ENCODE measurements at places on chromosomes 3 and 15.

GRCh38 chr3:28575100-28575745 lies 226.6 kb upstream of the AZI2 start:
- peak; percentile 26 for DNase-seq

GRCh38 chr3:31370681-31371080 lies 162.0 kb upstream of the STT3B start:
- no peak for DNase-seq

GRCh38 chr3:80580146-80580545 lies 812.3 kb upstream of the ROBO1 start:
- no peak for DNase-seq

- no peak for DNase-seq
Measured at GRCh38 chr15:81073801-81074200, 60.3 kb upstream of the CFAP161 start.

GRCh38 chr3:33645060-33645647 lies 72.9 kb downstream of the CLASP2 start:
- DNase-seq, result peak; percentile 56

DNA sequence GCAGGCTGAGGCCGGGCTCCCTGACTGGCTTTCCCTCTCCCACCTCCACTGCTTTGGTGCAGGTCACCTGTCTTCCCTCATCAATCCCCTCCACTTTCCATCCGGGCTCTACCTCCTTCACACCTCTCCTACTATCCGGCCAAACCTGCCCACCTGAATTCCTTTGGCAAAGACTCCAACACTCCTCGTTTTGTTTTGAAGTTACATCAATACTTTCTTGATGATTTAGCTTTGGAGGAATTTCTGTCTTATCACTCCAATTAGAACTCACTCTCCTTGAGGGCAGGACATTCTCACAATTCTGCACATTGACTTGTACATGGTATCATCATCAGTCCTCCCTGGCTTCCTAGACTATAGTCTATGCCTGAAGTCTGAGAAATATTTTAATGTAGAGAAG lies 20.4 kb downstream of the LDHAL6B start:
- DNase-seq, result no peak

- DNase-seq, result no peak
Measured at GRCh38 chr3:58668247-58668646, 1.7 kb upstream of the FAM3D start.

GRCh38 chr15:68494573-68495110 lies 62.7 kb upstream of the ITGA11 start:
- DNase-seq, result no peak

DNA sequence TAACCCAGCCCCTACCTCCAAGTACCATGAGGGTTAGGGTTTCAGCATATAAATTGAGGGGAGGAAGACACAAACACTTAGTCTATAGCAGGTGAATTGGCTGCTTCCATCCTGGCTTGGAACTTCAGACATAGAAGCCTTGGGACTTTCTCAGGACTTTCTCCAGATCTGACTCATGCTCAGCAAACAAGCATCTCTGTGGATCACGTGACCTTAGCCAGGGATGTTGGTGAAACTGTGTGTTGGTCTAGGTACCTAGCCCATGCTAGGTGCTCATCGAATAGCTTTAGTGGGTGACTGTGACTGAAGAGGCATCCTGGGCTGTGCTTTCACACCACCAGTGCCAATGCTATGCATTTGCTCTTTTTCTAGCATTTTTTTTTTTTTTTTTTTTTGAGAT lies 58.9 kb downstream of the CD47 start:
- no peak for DNase-seq

DNA sequence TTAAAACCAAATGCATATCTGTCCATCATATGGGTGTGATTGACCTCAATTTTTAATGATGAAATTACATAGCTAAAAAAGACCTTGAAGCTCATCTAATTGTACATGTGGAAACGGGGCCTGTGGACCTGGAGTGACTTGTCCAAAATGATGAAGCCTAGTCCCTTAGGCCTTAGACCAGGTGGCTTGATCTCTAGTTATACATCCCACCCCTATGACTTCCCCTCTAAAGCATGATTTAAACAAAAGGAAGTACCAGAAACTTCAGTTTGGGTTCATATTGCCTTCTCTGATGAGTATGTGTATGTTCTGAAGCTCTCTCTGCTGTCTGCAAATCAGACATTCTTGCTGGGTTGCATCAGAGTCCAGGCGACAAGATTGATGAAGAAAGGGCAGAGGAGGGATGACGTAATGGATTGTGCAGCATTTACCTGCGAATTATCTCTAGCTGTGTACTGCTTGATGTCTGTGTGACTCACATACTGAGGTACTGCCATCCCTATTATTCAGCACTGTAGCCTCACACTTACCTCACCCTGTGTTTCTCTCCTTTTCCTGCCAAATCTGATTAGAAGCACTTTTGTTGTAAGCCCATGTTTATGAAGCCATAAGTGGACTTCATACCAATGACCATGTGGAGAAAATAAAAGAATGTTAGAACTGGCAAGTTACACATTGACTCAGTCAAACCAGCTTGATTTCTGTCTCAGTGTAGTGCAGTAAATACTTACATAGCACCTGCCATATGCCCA lies 111.5 kb downstream of the FILIP1L start:
- DNase-seq, result no peak

GRCh38 chr15:48624700-48625099 lies 20.8 kb downstream of the FBN1 start:
- DNase-seq, result no peak

DNA sequence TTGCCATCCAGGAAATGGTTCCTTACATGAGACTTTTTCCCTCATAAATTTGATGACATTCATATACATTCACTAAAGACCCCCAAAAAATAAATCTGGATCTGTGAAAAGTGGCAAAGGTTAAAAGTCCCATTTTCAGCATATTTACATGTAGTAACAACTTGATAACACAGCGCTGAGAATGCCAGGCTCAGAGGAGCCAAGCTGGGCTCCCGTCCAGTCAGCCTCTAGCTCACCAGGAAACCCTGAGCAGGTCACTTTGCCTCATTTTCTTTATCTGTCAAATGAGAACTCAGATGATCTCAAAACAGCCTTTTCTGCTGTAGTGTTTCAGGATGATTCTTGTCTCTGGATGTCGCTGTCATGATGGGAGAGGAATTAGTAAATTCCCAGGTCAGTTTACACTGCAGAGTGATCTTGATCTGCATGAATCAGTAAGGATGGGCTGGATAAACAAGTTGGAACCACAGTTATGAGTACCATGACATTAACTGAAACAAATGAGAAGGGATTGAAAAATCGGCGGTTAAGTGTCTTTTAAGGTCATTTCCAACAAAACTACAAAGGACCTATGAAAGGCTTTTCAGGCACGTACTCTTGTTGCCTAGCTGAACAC lies 82.8 kb downstream of the PPARG start:
- no peak for DNase-seq
